ENCODE measurements at places on chromosomes 12 and 14.

- DNase-seq, result no peak
These were observed 20.2 kb upstream of the MLEC start for GRCh38 chr12:120666571-120667390.

- no peak for DNase-seq
These were observed 87.8 kb upstream of the NCOR2 start for GRCh38 chr12:124655048-124655697.

DNA sequence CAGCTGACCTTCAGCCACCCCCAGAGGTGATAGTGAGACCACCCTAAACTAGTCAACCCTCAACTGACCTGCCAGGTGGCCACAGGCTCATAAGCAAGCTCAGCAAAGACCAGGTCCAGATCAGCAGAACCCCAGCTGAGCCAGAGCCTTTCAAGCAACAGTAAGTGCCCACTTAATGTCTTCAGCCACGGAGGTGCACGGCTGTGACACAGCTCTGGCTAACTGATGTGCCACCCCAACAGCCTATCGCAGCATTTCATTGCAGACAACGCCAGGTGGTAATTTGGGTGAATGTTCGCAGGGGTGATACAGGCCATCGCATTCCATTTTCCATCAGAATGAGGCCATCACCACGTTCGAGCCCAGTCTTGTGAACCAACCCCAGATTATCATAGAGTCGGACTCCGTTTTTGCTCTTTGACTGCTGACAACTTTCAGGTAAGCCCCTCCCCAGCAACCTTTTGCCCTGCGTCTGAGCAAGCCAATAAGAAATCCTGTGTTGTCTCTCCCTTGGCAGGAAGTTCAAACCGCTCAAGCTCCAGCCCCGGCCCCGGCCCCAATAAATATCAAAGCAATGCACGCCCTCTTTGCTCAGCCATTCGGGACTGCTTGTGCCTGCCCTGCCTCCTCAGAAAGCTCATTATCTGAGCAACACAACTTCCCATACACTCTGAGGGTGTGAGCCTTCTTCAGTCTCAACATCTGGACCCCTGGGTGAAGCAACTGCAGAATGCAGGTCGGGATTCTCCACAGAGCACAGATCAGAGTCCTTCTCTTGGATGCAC, 44.4 kb downstream of the JAG2 start:
- no peak for DNase-seq

GRCh38 chr14:59317798-59318505, 129.5 kb downstream of the DAAM1 start:
- DNase-seq, result no peak

DNA sequence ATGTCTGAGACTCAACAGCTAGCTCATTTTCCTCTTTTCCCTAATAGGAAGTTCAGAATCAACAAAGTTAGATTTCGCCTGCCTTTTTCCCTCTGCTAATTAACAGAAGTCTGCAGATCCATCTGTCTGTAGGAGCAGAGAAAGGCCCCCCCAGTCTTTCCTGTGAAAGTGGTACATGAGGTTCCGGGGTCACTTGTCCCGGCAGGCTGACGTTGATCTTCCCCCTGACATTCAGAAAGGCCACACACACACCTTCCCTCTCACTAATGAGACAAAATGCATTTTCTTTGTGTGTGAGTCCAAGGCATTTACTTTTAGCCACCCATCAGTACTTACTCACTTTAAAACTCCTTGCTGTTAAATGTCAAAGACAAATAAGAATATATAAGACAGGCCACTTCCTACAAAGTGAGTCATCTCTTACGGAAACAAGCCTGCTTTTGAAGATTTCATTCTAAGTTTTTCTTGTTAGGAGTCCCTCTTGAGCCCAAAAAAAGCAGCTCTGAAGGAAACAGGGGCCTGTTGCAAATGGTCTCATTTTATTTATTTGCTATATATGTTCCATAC, 138.7 kb downstream of the TTC7B start:
- DNase-seq, result no peak

DNA sequence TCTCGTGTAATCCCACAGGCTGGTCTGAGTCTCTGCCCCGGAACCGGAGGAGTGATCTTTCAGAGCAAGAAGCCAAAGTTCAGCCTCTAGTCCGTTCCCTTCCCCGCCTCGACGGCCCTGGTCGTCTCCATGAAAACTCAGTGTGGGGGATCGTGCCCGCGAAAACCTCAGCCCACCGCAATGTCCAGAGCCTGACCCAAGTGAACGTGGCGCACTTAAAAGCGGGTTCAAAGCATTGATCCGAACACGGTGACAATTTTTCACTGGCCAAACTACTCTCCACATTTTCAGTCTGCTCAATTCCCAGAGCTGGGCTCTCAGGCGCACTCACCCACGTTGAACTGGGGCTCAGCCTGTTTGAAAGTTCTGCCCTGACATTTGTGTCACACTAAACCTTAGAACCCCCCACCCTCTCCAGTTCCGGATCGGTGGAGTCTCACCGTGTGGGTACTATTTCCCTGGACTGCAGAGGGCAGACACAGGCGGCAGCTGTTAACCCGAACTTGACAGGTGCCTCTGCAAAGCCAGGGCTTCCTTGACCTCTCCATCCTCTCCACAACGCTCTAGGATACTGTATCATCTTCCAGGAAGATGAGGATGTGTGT, 886 bp upstream of the PRICKLE1 start:
- DNase-seq, result no peak

DNA sequence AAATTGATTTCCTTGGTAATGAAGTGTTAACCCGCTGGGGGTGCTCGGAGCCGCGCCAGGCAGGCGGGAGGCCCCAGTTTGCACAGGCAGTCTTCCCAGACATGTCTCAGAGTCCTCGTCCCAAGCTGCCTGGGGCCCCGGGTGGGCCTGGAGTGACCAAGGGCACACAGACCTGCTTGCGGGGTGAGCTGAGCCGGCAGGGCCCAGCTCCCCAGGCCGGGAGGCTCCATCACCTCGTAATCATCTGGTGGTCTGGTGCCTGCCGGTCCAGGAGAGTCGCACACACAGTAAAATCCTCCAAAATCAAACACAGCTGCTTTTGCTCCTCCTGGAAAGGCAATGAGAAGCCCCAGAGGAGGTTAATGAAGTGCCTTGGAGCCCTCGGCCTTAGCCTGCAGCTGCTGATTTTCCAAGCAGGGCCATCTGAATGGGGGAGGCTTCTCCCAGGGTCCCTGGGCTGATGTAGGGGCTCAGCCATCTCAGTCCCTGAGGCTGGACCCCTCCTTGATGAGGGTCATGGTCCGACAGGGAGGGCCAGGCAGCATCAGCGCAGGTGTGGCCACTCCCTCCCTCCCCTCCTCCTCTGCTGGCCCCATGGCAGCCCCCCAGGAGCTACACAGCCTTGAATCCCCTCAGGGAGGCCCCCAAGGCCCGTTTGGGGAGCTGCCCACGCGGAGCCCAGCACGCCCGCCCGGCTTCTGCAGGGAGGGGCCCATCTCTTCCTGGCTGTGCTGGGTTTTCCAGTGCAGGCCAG, 39.4 kb upstream of the FBRSL1 start:
- no peak for DNase-seq

DNA sequence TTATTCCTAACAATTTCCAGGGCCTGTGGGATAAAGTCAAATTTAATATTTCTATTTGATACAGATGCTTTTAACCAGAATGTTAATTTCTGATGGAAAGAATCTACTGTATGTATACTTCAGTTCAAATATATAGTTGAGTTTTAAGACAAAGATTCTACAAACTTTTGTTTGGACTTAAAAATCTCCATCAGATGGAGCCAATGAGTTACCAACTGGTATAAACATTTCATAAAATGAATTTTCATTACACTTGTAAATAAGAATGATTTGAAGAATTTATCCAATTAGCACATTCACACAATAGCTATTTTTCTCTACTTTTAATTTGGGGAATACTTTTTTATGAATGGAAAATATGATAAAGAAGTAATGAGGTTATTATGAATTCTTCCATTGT, 425.2 kb upstream of the MIS18BP1 start:
- no peak for DNase-seq

DNA sequence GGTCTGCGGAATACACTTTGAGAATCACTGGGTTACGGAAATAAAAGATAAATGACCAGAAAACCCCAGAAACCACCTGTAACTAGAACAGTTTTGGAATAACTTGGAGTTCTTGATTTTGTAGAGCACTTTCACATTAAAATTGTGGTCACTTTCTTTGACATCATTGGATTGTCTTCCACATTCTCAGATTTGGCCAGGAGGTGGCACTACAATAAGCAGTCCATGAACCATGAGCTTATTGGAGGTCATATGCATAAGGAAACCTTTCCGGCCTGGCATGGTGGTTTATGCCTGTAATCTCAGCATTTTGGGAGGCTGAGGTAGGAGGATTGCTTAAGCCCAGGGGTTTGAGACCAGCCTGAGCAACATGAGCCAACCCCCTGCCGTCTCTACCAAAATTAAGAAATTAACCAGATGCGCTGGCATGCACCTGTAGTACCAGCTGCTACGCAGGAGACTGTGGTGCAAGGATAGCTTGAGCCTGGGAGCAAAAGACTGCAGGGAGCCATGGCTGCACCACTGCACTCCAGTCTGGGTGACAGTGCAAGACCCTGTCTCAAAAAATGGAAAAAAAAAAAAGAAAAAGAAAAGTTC, 107.7 kb upstream of the CAND1 start:
- no peak for DNase-seq

GRCh38 chr12:28949184-28949583, 199.9 kb upstream of the FAR2 start:
- no peak for DNase-seq

GRCh38 chr12:53049571-53050318, at the start of gene TNS2:
TNS2 (plus strand) TSS chr12:53050065; CDS start chr12:53050186, 121 bp downstream.
- peak; percentile 34 for DNase-seq

DNA sequence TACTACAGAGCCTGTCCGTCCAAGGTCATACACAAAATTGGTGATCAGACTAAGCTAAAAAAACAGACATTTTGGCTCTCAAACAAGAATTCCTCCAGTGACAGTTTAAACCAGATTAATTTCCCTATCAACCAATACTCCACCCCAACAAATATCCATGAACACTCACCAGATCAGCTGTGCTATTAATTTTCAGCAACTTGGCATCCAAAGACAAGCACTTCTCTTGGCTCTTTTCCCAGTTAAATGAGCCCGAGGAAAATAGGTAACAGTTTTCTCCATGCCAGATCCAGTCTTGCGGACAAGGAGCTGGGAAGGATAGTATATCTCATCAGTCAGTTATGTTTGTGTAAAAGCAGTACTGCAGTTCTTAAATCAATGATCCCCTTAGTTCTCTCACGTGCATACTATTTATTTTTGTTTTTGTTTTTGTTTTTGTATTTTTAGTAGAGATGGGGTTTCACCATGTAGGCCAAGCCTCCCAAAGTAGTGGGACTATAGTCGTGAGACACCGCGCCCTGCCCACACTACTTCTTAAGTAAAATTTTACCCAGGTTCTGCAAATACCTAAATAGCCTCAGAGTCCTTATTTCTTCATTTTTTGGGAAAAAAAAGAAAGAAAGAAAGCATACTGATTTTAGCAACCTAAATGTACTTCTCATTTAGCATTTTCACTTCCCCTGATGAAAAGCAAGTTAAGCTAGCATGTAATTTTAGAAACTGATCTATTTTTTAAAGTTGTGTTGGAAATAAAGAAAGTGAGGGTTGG, 11.1 kb downstream of the OLR1 start:
- no peak for DNase-seq

- DNase-seq, result no peak
These were observed 181.5 kb downstream of the FOXA1 start for GRCh38 chr14:37413504-37414003.

DNA sequence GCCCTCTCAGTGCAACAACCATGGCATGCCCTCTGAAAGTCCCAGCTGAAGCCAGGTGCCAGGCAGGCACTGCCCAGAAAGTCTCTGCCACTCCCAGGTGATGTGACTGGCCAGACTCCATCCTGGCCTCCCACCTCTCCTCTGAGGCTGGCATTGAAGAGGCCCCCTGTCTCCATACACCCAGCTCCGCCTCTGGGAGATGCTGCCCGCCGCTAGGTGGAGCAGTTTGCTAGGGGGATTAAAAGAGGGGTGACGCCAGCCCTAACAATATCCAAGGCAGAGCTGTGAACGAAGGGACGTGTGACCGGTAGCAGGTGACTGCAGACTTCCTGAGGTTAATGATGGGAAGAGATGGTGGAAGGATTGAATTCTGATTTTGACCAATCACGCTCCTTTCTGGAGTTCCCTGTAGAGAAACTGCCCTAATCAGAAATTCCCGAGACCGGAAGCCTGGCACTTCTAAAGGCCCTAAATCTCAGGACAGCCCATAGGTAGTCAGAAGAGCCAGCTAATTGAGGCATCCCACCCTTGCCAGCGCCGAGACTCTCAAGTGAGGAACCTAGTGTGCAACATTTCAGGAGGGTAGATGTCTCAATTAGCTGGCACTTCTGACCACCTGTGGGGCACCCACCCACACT, 8.3 kb upstream of the PLEK2 start:
- peak; percentile 58 for DNase-seq

GRCh38 chr12:84329938-84330337, 582.7 kb downstream of the SLC6A15 start:
- no peak for DNase-seq

DNA sequence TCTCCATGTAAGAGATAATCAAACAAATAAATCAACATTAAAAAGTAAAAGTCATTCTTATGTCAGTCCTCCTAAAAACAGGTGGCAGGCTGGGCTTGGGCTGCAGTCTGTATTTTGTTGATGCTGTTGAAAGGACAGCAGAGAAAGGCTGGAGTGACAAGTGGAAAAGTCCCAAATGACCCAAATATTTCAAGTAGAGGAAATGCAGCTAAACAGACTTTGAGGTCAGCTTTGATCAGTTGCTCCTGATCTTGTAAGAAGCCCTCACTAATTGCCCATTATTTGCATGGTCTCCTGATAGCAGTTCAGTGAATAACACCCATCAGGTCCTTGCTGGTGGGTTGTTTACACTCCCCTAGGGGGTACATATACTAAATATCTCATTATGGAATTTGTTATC, 24.9 kb downstream of the TBX3 start:
- DNase-seq, result no peak

DNA sequence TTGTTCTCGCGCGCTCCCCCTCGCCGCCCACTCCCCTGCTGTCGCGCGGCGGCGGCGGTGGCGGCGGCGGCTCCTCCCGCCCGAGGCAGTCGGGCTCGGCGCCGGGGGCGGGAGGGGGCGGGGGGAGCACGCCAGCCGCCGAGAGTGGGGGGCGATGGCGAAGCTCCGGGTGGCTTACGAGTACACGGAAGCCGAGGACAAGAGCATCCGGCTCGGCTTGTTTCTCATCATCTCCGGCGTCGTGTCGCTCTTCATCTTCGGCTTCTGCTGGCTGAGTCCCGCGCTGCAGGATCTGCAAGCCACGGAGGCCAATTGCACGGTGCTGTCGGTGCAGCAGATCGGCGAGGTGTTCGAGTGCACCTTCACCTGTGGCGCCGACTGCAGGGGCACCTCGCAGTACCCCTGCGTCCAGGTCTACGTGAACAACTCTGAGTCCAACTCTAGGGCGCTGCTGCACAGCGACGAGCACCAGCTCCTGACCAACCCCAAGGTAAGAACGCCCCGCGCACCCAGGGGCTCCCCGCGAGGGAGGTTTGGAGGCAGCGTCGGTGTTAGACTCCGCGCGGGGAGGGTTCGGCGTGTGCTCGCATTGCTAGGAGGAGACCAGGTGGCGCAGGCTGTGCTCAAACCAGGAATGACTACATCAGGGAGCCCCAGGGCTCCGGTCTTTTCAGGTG, 629 bp downstream of the KCNMB4 start:
- peak; percentile 67 for DNase-seq

Data from activated naive CD8-positive, alpha-beta T cell treated with anti-CD3 and anti-CD28 coated beads, Interleukin-2, amount 10 ng/mL, durations not matched to agents 7 days and 5 days (primary cell).